ENCODE measurements at places on chromosomes 1 and 21. TPM values are rescaled to one million over a fixed set of nuclear protein-coding genes. Genes with fewer than 3 reads are reported as not detected.

The KIF21B gene
- total RNA-seq: 68.3 TPM

- no peak overlapping the region for H3K4me3 ChIP-seq
- no peak for DNase-seq
- peaks cover 17% of the 10 kb centered on the region for H3K4me1 ChIP-seq
- no peaks in the 10 kb centered on the region for H3K36me3 ChIP-seq
These were observed 3.0 kb upstream of the PKN2 start for GRCh38 chr1:88680911-88681622.

The FCRLB gene
- total RNA-seq: 1.8 TPM

GRCh38 chr1:156251527-156251926 is 3.7 kb upstream of the PAQR6 start:
- H3K4me1 ChIP-seq: no peaks in the 10 kb centered on the region
- H3K27me3 ChIP-seq: no peaks in the 10 kb centered on the region
- no peak overlapping the region for H3K4me3 ChIP-seq
- DNase-seq: no peak
- no peak overlapping the region for H3K27ac ChIP-seq

DNA sequence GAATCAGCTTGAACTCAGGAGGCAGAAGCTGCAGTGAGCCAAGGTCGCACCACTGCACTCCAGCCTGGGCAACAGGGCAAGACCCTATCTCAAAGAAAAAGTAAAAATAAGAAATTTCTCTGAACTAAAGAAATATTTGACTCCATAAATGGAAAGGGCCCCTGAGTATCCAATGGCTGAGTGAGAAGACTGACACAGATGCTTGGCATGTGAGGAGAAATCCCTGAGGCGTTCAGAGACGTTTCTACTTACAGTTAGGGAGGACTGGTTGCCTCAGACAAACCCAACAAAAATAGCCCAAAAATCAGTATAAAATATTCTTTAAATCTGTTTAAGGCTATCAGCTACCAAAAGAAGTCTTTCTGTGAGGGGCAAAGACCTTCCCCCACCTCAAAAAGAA is 3.0 kb upstream of the SUMO3 start:
- no peaks in the 10 kb centered on the region for H3K4me1 ChIP-seq
- no peaks in the 10 kb centered on the region for H3K36me3 ChIP-seq
- no peak overlapping the region for H3K4me3 ChIP-seq
- H3K27me3 ChIP-seq: no peaks in the 10 kb centered on the region

GRCh38 chr1:23930270-23930669 is 17.1 kb upstream of the CNR2 start:
- H3K4me3 ChIP-seq: no peak overlapping the region
- no peaks in the 10 kb centered on the region for H3K36me3 ChIP-seq
- no peak overlapping the region for H3K27ac ChIP-seq
- no peak for DNase-seq
- H3K4me1 ChIP-seq: no peaks in the 10 kb centered on the region

The ITLN2 gene
- total RNA-seq: not detected

The TCEA3 gene
- total RNA-seq: 19.2 TPM

The TMEM125 gene
- not detected for total RNA-seq

The SLAMF7 gene
- 16.4 TPM for total RNA-seq
